NCI-H1694 treated with DMSO at 0.1 percent for 48 hours (cell line): ENCODE measurements at places on chromosomes 11 and 22.

DNA sequence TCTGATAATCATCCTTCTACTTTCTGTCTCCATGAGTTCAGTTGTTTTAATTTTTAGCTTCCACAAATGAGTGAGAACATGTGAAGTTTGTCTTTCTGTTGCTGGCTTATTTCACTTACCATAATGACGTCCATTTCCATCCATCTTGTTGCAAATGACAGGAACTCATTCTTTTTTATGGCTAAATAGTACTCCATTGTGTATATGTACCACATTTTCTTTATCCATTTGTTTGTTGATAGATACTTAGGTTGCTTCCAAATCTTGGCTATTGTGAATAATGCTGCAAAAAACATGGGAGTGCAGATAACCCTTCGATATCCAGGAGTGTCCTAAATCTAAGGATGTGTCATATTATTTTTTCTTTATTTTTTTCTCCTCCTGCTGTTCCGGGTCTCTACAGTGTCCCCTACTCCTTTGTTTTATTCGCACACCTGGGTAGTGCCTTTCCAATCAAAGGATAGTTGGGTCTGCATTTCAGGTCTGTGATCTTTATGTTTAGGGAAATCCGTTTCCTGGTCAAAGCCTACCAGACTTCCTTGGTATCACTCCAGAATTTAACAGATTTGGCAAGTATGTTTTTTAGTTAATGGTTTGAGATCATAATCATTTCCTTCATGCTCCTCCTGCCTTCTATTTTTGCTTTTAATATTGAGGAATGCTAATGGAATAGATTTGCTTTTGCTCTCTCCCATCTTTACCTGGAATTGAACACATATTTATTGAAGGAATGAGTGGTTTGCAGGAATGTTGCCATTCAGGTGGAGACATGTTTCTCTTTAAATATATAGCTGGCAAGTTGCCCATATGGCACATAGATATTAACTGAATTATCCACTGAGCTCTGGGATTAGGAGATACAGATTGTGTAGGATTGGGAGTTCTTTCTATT lies 53.7 kb downstream of the ARHGEF12 start:
- DNase-seq = no peak

DNA sequence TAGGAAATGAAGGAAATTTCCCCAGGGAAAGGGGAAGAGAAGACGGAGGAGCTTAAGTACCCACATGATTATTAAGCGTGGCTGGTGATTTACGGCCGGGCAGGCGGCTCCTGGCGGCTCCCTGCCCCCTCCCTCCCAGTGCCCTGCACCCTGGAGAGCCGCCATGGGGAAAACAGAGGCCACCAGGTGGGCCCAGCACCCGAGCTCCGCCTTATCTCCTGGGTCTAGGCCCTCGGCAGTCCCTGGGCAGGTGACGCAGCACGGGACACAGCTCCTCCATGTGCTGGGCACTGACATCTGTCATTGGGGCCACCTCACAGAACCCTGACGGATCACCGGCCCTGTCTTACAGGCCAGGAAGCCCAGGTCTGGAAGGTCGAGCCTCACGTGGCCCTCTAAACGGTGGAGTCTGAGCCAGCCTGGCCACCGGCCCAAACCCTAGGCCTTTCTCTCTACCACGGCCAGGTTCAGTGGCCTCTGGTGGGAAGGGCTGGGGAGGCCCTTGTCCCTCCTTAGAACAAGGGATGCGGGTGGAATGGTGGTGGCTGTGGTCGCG lies 60.2 kb upstream of the PPARA start:
- DNase-seq = no peak

- no peak for DNase-seq
Observed at GRCh38 chr11:25436326-25436725, 895.6 kb upstream of the ANO3 start.

- no peak for DNase-seq
Observed at GRCh38 chr11:71252770-71253730, 673 bp upstream of the SHANK2 start.

GRCh38 chr11:107744736-107745135 lies 32.9 kb upstream of the SLN start:
- no peak for DNase-seq

- no peak for DNase-seq
Observed at GRCh38 chr11:2675540-2675939, 24.3 kb downstream of the KCNQ1OT1 start.

DNA sequence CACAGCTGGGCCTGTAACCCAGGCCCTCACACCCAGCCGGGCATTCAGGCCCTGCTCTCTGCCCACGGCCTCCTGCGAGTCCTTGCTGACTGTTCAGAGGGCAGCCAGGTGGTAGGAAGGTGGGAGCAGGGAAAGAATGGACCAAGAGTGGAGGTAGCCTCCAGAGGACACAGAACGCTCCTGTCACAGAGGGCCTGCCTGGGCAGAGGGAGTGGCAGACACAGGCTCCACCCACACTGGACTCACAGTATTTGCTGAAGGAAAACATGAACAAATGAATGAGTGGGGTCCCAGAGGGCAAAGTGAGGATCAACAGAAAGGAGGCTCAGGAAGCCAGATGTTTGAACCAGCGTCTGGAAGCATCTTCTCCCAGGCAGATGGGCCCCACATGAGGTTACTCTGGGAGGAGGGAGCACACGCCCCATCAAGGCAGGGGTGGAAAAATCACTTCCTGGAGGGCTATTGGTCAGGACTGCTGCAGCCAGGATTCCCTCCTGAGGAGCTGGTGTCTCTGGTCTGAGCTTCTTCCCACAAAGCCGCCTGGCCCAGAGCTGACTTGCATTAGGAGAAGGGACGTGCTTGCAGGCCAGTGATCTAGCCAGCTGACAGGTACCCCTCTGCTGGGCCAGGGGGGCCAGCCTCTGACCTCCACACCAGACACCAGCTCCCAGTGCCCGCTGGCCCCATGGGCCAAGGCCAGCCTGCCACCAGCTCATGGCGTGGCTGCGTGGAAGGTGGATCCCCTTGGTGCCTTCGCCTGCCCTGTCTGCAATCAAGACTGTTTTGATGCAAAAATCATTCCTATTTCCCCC lies 84.0 kb downstream of the THAP12 start:
- no peak for DNase-seq

DNA sequence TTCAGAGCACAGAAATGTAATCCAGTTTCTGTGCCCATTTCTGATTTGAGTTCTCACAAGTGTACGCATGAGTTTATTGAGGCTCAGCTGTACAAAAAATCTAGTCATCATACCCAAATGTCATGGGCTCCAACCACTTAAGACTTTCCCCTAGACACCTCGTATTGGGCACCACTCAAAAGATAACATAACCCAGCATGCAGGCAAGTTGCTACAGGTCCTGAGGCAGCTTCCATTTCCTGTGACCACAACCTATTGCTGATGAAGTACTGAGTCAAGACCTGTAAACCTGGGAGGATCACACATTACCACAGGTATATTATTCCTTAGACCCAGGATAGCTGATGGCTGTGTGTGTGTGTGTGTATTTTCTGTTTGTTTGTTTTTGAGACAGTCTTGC lies 95.2 kb downstream of the MRTFA start:
- DNase-seq = no peak

DNA sequence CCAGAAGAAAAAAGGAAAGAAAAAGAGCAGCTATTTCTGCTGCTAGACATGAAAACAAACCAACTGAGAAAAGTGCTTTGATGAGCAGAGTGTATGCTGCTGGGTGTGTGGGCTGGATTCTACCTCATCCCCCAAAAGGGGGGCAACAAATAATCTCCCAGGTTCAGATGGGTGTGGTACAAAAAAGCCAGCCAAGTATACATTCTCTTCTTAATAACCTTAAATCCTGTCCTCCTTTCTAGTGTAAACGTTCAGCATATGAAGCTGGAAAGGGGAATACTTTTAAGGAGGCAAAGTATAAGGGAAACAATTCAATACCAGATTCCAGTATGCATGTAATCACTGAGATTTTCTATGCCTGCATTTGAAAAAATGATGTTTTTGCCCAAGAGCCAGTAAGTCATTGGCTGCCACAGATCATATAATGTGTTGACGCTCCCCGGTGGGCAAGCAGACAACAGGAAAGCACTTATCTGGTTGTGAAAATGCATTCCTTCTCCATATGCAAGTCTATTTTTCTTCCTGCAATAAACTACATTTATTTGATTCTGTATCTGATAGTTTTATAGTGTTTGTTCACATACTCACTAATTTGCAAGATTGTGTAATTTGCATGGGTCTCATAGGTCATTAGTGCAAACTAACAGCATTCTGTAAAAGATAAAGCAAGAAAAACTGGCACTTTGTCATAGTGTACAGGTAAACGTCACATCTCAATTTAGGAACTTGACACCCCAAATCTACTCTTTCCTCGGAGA lies 201.1 kb downstream of the CADM1 start:
- no peak for DNase-seq

GRCh38 chr11:36499315-36499714 lies 10.8 kb downstream of the TRAF6 start:
- no peak for DNase-seq

DNA sequence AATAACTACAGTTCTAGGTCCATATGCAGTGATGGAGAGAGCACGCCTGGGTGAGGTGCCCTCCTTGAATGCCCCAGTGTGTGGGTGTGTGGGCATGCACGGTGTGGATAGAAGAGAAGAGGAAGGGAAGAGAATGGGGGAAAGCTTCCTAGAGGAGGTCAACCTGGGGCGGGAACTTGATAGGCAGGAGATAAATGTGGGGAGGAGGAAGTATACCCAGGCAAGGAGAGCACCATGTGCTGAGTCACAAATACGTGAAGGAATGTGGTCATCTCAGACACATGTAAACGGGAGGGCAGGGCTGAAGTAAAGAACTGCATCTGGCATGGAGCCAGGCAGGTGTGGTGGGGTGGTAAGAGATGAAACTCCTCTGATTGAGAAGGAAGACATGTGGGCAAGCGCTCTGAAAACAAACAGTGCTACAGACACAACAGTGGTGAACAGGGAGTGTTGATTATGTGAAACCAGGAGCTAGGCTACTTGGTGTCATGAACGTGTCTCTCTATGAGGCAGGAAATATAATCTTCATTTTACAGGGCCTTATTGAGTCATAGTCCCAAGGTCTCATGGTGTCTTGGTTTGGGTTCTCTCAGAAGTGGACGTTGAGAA lies 61.5 kb upstream of the EED start:
- DNase-seq = no peak

- no peak for DNase-seq
Observed at GRCh38 chr11:44776551-44777208, 49.9 kb downstream of the TSPAN18 start.

GRCh38 chr11:20310596-20311394 lies 52.7 kb upstream of the HTATIP2 start:
- no peak for DNase-seq

- no peak for DNase-seq
Observed at GRCh38 chr11:72709478-72710238, 35.4 kb upstream of the PDE2A start.

DNA sequence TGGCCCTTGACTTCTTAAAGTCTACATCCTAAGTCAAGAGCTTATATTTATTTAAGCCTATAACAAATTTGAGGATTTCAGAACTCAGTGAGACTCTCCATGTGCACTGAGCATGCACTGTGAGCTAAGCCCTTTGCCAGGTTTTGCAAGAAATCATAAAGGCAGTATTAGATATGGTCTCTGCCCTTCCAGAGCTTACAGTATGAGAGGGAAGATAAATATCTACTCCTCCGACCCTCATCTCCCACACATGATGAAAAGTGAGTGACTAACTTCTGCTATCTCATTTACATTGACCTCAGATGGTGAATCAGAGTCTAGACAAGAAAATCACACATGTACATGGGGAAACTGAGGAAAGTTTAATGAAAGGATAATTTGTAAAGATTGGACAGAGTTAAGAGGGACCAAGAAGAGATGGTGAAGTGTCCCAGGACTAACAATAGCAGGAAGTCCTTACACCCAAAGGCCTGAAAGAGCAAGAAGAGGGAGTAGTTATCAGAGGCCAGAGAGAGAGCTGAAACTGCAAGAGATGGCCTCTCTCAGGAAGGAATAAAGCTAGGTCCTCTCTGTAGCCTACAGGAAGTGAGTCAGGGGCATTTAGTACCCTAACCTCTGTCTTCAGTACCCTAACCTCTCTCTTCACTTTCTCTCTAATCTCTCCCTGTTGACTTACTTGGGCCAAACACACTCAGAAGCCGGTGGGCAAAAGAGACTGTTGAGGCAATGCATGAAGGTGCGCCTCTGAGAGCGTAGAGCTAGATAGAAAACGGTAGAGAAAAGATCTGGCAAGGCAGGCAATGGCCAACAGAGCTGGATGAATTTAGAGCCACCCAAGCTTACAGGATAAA lies 23.0 kb upstream of the BLID start:
- no peak for DNase-seq

- DNase-seq = no peak
Observed at GRCh38 chr22:29482726-29483125, 2.7 kb downstream of the NEFH start.

DNA sequence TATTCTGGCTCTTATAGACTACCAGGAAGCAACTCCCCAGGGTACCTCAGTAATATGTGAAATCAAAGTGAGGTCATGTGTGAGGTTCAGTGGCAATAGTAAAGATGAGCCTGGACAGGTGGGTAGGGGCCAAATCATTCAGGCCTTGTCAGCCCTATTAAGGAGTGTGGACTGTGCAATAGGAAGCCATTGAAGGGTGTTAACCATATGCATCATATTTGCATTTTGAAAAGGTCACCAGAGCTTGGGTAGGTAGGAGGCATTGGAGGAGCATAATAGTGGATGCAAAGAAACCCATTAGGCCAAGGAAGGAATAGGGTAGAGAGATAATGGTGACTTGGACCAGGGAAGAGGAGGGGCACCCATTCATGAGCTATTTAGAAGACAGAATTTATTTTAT lies 8.4 kb upstream of the MRPL11 start:
- DNase-seq = no peak

DNA sequence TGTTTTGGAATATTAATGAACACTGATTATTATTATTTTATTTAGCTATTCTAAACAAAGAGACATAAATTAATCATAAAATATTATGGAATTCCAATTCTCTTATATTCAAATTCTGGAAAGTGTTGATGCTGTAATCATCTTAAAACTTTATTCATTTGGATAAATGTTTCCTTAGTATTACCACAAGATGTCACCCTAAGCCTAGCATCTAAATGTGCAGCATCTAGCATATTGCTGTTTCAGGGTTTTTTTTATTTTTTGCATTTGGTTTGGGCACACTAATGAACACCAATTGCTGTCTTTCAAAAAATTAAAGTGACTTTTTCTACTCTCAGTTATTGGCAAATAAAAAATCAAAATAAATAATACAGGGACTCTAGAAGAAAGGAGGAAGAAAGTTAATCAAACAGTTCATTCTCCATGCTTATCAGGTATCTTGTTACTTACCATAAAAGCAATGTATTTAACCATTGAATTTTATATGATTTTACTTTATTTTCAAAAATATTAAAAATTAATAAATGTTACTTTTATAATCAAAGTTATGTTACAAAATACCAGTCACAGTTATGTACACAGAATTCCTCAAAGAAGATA lies 31.8 kb downstream of the DLG2 start:
- peak; percentile 36 for DNase-seq

- no peak for DNase-seq
Observed at GRCh38 chr22:21762712-21763581, 27.4 kb upstream of the YPEL1 start.

- DNase-seq = no peak
Observed at GRCh38 chr11:82034527-82034926, 699.1 kb downstream of the FAM181B start.

GRCh38 chr11:10900681-10901415 lies 43.0 kb upstream of the ZBED5 start:
- DNase-seq = no peak

GRCh38 chr22:29199702-29200400 lies 5.8 kb upstream of the EMID1 start:
- no peak for DNase-seq

GRCh38 chr11:33884601-33885000 lies 7.3 kb downstream of the LMO2 start:
- DNase-seq = no peak
